ENCODE measurements at places on chromosomes 6 and 20.

DNA sequence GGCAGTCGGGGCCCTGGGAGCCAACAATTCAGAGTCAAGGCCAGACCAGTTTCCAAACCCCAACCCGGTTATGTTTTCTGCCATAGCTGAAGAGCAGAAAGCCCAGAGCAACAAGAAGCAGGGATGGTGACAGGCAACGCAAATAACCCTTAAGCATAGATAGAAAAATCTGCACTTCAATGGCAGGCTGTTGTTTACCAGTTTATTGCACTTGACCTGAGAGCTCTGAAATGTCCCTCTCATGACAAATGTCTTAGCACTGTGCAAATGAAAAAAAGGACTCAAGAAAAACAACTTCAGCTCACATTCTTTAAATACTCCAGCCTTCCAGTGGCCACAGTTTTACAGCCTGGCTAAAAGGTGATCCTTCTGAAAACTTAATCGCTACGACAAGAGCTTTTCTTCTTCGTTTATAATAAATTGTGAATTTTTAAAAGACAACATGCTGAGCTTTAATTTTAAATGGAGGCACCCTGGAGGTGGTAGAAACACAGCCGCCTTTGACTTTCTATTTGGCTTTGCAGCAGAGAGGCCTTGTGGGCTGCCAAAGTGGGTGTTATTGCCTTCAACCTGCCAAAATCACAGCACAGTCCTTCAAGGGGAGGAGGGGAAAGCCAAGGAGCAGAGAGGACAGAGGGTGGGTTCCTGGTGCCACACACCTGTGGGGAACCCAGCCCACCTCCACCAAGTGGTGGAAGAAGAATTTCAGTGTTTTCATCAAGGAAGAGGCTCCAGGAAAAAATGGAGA is 289.5 kb upstream of the CDYL start:
- DNase-seq, result peak; percentile 37

GRCh38 chr6:13413466-13413862 is 73.9 kb downstream of the GFOD1 start:
- DNase-seq, result no peak

GRCh38 chr20:10489853-10490252 is 54.7 kb downstream of the SLX4IP start:
- DNase-seq, result no peak

- DNase-seq, result no peak
Measured at GRCh38 chr6:33136310-33136900, 55.9 kb downstream of the COL11A2 start.

- no peak for DNase-seq
Measured at GRCh38 chr20:57023007-57023406, 243.4 kb downstream of the BMP7 start.

GRCh38 chr6:163527291-163527690 is 112.8 kb downstream of the QKI start:
- no peak for DNase-seq

DNA sequence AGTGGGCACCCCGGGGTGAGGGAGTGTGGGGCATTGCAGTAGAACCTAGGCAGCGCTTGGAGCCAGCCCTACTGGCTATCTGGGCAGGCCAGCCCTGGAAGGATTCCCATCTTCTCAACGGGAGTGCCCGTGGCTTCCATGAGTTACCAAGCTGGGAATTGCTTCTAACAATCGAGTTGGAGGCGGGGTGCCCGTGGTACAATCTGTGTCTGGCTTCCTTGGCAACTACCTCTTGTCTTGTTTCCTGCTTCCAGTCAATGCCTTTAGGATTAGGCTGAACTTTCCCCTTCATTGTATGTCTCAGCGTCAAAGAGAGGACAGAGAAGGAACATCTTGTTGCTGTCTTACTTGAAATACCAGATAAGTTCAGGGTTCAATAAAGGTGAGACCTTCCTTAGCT is 33.3 kb downstream of the PPP1R14C start:
- DNase-seq, result no peak

DNA sequence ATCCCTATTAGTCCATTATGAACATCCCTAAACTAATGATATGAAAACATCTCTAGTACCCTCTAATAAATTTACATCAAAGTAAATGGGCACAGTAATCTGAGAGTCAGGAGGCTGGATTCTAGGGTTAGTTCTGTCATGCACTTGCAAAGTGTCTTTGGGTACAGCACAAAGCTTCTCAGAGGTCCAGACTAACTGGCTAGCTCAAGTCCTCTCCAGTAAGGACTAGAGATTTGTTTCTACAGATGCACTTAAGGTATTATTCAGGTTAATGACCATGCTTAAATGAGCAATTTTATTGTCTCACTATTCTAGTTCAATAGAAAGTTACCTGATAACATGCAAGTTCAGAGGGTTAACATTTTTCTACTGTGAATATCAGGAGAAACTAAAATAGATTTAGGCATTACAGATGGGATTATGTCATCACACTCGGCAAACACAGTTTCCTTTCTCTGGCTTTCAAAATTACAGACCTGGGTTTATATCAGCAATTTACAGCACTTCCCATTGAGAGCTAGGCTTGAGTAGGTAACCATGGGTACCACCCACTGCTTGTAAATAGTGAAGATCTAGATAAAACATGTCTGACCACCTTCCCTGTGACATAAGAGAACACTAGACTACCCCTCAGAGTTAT is 402.9 kb upstream of the RUNX2 start:
- peak; percentile 22 for DNase-seq

- peak; percentile 16 for DNase-seq
Measured at GRCh38 chr6:157535340-157536222, 154.6 kb downstream of the ZDHHC14 start.

DNA sequence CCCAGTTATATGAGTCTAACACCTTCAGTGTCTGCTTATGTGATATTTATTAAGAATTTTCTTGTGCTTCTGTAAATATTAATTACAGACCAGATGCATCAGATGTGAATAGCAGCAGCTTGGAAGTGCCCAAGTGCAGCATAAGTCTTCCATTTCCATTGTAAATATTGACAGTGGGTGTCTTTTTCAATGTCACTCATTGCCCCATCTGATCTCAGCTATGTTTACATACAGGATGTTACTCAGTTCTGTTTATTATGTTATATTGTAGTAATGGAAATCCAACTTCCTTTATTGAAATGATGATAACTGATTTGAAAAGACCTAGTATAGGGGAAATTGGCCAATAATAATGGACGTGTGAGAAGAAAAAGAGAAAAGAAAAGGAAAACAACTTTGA is 296.7 kb downstream of the SAMD5 start:
- DNase-seq, result no peak

- no peak for DNase-seq
Measured at GRCh38 chr6:135703621-135704020, 147.9 kb upstream of the PDE7B start.

- no peak for DNase-seq
Measured at GRCh38 chr6:132687306-132687705, 26.5 kb downstream of the VNN1 start.

DNA sequence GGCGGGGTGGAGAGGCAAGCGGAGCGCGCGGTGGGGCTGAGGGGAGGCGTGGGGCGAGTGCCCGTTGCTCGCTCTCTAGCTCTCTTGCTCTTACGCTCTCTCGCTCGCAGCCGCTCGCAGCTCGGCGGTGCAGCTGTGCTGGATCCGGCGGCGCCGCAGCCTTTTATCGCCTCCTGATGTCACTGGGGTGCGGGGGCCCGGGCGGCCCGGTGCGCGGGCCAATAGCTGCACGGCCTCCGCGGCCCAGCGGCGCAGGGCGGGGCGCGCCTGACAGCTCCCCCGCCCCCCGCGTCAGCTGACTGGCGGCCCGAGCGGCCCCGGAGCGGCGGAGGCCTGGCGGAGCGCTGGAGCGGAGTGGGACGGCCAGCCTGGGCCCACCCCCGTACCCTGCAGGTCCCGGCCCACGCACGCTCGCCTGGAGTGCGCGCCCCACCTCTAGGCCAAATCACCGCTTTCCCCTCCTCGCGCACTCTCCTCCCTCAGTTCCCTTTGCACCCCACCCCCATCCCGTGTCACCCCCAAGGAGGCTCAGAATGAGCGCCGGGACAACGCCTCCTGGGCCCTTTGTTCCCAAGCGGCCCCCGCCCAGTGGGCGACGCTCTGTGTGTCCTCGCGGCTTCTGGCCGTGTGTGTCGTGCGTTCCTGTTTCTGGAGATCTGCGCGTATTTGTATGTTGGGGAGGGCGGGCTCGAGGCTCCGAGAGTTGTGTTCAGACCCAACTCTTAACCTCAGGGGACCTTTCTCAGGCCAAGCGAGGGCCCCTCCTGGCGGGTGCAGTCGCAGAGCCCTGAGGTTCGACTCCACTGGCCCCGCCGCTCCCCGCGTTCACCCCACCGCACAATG is at the start of gene MAFB:
Gene MAFB, minus strand, starts transcription at position 137 of the 843 bp plus-strand sequence. CDS start 386 bp downstream, outside the sequence.
- DNase-seq, result peak; percentile 94

- peak; percentile 30 for DNase-seq
Measured at GRCh38 chr20:52103913-52104545, 87.5 kb downstream of the ZFP64 start.

GRCh38 chr6:75427329-75427728 is 66.3 kb downstream of the FILIP1 start:
- no peak for DNase-seq

DNA sequence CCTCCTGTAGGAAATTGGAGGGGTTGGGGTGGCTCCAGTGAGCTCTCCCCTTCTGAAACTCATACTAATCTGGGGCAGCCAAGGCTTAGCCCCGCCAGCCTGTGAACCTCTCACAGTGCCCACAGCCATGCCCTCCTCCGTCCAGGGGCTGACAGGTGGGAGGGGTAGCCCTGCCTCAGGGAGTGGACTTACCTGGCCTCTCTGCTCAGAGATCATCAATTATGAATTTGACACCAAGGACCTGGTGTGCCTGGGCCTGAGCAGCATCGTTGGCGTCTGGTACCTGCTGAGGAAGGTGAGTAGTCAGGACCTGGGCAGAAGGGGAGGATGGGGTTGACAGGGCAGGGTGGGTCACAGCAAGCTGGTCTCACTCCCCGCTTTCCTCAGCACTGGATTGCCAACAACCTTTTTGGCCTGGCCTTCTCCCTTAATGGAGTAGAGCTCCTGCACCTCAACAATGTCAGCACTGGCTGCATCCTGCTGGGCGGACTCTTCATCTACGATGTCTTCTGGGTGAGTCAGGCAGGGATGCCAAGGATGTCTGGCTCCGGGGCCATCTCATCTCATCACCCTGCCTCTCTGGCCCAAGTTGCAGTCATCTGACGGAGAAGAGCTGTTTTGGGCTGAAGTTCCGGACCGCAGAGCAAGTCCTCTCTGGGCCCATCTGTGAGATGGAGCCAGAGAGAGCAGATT is 34.7 kb downstream of the HM13 start:
- DNase-seq, result no peak

GRCh38 chr6:151119823-151120524 is 119.8 kb upstream of the AKAP12 start:
- DNase-seq, result no peak

GRCh38 chr20:671252-672030 is 4.2 kb downstream of the SCRT2 start:
- DNase-seq, result no peak

DNA sequence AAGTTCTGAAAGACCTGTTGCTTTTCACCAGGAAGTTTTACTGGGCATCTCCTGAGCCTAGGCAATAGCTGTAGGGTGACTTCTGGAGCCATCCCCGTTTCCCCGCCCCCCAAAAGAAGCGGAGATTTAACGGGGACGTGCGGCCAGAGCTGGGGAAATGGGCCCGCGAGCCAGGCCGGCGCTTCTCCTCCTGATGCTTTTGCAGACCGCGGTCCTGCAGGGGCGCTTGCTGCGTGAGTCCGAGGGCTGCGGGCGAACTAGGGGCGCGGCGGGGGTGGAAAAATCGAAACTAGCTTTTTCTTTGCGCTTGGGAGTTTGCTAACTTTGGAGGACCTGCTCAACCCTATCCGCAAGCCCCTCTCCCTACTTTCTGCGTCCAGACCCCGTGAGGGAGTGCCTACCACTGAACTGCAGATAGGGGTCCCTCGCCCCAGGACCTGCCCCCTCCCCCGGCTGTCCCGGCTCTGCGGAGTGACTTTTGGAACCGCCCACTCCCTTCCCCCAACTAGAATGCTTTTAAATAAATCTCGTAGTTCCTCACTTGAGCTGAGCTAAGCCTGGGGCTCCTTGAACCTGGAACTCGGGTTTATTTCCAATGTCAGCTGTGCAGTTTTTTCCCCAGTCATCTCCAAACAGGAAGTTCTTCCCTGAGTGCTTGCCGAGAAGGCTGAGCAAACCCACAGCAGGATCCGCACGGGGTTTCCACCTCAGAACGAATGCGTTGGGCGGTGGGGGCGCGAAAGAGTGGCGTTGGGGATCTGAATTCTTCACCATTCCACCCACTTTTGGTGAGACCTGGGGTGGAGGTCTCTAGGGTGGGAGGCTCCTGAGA is at the start of gene HFE:
Gene HFE, plus strand, starts transcription at position 146 of the 832 bp plus-strand sequence. Its CDS starts 12 bp downstream, at position 158.
- DNase-seq, result peak; percentile 66

DNA sequence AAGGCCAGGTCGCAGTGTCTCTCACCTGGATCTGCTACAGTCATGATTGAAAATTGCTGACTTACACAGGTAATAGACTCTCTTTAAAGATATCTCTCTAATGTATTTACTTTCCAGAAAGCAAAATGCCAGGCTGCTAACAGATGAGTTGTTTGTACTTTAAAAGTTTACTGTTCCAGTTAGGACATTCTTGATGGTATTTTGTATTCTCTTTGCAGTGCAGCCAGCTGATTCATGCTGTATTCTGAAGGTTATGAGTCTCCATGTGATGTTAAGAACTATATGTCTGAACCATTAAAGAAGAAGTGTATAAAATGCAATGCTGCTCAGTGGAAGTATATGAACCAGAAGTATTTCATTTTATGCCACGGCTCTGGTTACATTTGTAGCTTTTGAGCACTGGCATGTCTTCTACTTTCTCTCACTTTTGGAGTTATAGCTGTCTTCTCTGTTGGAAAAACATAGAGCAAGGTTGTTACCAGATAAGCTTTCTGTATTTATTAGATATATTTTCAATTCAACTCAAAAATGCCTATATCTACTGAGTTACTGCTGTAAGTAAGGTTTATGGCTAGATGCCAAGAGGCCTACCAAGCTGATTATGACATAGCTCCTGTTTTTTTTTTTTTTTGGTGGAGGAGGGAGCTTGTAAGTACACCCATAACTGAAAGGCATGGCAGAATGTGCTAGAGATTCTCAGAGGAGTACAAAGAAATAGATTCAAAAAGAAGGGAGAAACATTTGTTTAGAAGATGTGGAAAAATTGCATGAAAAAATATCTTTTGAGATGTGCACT is 130.5 kb upstream of the MAN1A1 start:
- peak; percentile 33 for DNase-seq

DNA sequence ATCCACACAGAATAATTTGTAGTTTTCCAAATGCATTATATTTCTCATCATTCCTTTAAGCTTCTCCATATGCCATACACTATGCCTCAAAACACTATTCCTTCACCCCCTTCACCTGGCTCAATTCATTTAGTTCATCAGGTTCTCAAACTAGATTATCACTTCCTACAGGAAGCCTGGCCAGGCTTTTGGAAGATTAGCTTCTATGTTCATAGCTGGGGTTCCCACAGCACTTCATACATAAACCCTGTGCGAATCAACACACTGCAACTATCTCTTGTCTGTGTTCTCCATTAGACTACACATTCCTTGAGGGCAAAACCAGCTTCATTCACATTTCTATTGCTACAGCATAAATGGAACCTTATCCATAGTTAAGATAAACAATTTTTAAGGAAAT is 40.5 kb upstream of the PLN start:
- DNase-seq, result no peak

Data from fibroblast of skin of back (primary cell).